ENCODE measurements at places on chromosomes 6 and 20.

DNA sequence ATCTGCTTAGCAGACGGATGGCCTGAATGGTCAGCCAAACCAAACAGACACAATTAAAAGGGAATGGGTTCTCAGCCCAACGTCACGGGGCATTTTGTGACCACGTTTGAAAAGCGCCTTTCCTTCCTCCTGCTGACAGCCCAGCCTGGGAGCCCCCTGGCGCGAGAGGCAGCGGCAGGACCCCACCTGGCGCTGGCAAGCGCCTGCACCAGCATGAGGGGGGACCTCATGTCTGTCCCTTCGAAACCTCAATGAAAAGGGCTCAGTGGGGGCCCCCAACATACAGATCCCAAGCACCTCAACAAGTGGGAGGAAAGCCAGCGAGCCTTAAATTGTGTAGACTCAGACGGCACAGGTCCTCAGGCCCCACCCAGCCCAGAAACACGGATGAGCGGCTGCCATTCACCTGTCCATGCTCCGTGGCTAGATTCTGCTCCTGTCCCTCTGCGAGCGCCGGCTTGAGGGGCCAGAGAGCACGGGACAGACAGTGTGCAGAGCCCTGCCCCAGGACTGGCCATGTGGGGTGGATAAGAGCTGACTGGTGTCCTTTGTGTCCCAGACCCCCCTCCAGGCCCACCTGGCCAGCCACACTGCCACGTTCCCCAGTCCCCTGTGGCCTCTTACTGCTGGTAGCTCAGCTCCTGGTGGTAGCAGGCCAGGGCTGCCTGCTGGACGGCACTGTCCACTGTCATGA lies 87.6 kb downstream of the NINL start:
- DNase-seq: no peak

DNA sequence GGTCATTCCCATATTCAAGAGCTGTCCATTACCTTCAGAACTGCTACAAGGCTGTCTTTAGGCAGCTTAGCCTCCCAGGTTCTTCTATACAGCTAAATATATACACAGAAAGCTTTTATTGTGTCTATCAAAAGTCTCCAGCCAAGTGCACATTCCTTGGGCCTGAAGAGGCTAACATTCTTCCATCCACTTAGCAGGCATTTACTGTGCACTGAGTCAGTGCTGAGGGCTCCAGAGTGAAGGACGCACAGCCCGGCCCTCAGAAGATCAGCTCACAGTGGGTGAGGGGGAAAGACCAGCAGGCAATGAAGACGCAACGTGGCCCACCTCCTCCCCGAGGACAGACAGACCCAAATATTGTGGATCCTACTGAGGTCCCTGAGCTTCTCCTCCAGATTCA lies 569.9 kb downstream of the CDH26 start:
- DNase-seq: no peak

DNA sequence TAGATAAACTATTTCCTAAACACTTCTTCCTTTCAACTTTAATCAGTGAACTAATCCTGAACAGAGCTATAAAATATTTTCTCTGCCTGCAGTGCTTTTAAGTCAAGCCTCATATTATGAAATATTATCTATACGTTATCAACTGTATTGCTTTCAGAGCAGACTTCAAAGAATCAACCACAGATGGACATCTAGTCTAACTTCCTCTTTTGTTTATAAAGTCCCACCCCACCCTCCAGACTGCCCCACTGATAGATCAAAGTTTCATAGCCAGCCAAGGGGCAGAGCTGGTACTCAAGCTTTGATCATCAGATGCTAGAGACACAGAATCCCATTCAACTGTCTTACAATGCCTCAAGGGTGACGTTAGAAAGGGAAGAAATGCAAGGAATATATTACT lies 308.3 kb downstream of the LAMA2 start:
- DNase-seq: no peak

DNA sequence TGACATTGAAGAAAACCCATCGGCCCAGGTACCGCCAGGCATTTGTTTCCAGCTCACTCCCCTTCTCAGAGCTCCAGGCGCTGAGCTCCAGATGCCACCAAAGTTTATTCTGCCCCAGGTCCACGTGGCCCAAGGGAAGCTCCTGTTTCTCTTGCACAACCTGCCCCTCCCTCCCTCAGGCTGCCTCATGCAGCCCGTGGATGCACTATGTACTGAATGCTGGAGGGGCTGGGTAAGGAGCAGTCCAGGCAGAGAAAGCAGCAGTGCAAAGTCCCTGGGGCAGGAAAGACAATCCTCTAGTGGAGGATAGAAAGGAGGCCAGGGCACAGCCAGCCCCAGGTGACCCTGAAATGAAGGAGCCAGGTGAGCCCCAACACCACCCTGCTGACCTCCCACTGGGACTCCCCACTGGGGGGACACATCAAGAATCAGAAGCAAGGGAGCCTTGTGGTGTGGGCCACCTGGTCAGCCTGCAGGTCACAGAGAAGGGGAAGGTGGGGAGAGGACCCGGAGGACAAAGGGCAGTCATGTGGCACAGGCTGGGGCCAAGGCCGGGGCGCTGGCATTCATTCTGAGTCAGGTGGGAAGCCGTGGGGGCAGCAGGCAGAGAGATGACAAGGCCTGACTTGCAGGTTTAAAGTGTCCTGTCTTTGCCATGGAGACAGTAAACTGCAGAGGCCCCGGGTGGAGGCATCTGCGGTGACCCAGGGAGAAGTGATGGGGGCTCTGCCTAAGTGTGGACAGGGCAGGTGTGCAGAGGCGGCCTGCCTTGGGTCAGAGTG lies 230.1 kb downstream of the PREX1 start:
- no peak for DNase-seq

DNA sequence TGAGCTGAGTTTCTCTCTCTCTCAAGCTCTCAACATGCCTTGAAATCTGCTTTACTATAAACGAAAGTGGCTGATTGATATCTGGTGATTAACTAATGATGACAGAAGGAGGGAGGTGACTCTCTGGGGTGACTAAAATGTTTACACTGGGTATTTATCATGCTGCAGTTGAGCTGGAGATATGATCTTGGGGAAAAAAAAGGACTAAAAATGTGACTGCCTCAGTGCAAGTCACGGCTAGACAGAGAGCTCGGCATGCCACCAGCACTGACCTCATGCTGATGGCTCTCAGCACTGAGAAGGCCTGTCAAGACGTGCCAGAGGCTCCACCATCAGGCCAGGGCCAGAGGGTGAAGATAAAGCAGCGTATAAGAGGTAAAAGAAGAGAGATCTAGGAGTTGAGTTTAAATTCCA lies 103.1 kb upstream of the SPACA1 start:
- no peak for DNase-seq

- DNase-seq: no peak
Measured at GRCh38 chr6:157046776-157047175, 269.6 kb downstream of the ARID1B start.

GRCh38 chr6:95248499-95248898 lies 328.8 kb upstream of the MANEA start:
- no peak for DNase-seq

GRCh38 chr6:131290955-131291354 lies 155.7 kb downstream of the AKAP7 start:
- no peak for DNase-seq

GRCh38 chr20:20076297-20077065 lies 24.1 kb downstream of the CFAP61 start:
- DNase-seq: no peak

DNA sequence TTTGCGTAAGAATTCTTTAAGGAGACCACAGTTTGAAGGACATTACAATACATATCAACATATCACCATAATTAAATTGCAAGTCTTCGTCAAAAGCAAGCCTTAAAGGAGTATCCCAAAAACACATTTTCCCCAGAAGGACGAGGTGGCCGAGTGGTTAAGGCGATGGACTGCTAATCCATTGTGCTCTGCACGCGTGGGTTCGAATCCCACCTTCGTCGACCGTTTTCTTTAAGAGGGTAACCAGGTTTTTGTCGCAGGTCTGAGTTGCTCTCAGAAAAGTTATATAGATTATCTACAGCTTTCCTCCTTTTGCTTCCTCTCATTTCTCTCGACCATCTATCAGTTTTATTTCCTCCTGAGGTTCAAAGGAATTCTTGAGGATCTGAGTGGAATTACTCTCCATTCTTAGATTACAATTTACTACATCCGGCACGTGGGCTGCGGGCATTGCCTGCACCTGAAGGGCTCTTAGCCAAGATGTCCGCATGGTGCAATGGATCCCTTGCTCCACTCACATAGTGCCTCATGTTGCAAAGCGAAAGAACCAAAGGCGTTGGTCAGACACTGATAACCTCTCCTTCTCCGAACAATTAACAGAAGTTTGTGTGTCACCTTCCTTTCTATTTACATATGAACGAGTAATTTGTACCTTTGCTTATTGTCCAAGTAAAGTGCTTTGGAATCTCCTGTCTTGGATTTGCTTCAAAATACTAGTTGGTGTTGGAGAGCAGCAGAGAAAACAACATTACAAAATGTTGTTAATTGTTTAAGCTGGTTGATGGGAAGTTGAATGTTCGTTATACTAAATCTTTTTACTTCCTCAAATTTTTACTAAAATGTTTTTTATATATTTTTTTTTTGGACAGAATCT lies 14.0 kb downstream of the POM121L2 start:
- DNase-seq: no peak

- DNase-seq: no peak
Measured at GRCh38 chr6:115873901-115874300, 186.8 kb downstream of the FRK start.

- no peak for DNase-seq
Measured at GRCh38 chr6:131136021-131136786, 937 bp downstream of the AKAP7 start.

DNA sequence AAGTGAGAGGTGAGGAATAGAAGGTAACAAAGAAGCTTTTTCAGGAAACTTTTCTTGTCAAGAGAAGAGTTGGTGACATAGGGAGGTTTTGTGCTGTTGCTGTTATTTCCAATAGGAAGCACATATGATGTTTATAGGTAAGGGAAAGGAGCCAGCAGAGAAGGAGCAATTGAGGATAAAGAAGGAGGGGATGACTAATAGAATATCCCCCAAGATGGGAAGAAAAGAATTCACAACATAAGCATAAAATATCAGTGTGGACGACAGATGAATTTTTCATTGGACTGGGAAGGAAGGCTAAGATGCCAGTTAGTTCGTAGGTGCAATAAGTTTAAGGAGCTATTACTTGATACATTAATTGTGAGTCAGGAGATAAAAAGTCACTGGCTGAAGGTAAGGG lies 8.5 kb upstream of the BEND6 start:
- DNase-seq: no peak

DNA sequence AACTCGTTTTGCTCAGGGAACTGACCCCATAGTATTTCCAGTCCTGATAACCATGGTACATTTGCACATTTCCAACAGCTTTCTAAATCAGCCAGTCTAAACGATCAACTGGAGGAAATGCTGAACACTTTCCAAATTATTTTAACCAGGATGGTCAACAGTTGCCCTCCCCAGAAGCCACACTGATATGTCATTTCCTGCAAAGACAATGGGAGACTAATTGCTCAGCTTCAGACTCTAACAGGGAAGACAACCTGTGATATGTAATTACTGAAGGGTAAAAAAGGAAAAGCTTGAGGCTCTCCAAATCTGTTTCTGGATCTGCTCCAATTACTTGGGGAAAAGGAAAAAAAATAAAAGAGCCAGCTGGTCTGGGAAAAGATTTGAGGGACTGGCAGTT lies 88.8 kb downstream of the FYN start:
- DNase-seq: no peak

DNA sequence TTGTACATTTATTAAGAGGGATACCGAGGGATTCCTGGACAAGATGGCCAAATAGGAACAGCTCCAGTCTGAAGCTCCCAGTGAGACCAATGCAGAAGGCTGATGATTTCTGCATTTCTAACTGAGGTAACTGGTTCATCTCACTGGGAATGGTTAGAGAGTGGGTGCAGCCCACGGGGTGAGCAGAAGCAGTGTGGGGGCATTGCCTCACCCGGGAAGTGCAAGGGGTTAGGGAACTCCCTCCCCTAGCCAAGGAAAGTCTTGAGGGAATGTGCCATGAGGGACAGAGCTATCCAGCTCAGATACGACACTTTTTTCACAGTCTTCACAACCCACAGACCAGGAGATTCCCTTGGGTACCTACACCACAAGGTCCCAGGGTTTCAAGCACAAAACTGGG lies 10.7 kb upstream of the TAAR2 start:
- DNase-seq: no peak

DNA sequence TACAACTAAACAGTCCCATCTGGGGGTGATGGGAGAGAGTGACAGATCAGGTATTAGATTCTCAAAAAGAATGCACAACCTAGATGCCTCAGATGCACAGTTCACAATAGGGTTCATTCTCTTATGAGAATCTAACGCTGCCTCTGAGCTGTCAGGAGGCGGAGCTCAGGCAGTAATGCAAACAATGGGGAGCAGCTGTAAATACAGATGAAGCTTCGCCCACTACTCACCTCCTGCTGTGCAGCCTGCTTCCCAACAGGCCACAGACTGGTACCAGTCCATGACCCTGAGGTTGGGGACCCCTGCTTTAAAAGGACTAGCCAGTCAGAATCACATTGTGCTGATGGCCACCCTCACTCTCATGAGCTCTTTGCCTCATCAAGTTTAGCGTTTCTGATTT lies 247.0 kb upstream of the KCNQ5 start:
- DNase-seq: no peak
